ENCODE measurements at places on chromosomes 12 and 14.

GRCh38 chr12:6285063-6285477 lies 25.4 kb upstream of the PLEKHG6 start:
- DNase-seq: peak; percentile 50

- DNase-seq: no peak
These were observed 16.9 kb upstream of the PPP4R4 start for GRCh38 chr14:94157197-94157596.

DNA sequence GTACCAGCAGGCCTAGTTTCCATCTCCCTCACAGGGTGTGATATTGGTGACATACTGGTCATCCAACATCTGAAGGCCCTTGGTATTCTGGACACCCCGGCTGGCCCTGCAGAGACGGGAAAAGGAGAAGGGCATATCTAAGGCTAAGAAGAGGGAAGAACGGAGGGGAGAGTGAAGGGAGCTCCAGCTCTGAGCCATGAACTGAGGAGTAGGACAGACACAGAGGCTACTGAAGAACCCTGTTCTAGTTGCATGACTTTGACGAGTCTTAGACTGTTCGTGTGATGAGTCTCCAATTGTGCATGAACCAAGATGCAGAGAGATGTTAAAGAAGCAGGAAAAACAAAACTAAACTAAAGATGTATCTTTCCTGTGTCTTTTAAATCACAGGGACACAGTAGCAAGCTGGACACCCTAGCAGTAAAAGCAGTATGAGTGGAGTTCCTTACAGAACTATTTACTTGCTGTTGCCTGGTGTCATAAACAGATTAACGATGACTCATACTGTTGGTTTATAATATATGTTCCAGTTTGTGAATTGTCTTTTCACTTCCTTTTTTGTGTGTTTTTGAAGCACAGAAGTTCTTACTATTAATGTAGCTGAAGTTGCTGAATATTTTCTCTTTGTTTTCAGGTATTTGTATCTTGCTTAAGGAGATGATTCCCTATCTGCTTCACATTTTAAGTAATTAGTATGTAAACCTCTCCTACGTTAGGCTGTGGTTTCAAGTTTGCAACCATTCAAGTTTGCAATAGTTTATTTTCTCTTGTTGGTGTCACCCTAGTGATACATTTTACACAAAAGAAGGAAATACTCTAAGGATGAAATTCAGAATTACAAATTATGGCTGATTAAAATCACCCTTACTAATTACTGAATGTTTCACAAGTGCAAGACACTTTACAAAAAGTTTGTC lies 15.7 kb downstream of the FAR2 start:
- no peak for DNase-seq

DNA sequence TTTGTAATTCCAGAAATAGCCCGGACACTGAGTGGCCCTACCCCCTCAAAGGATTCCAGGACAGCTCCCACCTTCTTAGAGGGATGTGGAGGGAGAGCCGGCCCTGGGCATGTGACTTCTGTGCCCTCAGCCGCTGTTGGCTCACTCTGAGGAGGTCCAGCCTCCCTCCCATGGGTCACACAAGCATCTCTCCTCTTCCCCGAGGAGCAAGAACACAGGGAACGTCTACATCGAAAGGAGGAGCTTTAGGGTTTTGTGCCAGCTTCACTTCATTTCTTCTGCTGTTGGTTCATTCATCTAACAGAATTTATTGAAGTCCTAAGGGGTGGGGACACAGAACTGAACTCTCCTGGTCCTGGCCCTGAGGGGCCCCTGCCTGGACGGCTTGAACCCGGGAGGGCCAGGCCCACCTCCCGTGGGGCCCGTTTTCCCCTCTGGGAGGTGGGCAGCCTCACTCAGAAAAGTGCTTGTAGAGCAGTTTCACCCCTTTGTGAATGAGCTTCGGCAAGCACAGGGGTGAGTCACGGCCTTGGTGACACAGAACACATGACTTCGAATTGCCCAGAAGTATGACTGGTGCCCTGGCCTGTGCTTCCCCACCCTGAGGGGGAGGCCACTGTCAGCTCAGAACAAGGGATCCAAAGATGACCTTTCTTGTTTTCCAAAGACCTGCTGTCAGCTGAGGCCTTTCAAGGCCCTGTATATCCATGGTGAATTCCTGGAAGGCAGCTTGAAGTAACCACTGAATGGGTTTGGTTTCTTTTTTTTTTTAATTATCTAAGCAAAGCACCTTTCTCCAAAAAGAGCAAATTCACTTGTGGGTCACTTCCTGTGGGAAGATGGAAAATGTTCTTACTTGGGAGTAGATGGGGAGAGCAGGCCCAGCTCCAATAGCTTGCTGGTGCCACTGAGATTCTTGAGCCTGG lies 39.2 kb downstream of the NFKBIA start:
- DNase-seq: peak; percentile 22

- DNase-seq: no peak
These were observed 254.0 kb downstream of the ANO6 start for GRCh38 chr12:45469902-45470301.

DNA sequence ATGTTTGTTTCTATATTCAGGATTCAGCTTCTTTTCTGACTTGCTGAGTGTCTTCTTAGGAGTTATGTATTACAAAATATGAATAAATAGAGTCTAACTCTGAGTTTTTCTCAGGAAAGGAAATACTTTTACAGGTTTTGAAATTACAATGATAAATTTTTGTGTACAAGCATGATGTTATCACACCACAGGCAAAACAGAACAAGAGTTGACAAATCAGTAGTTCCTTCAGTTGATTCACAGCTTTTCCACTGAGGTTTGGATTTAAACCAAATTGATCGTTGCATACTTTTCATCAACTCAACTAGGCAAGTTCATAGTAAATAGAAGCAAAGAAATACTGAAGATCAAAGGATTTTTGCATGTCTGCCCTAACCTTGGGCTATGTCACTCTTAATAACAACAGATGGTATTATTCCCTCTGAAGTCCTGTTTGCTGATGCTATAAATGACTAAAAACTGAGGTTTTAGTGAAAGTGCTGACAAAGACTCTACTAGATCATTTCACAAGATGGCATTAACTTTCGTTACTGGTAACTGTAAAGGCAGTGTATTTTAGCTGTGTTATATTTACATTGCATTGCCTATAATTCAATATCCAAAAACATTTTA lies 520.2 kb downstream of the FLRT2 start:
- DNase-seq: no peak

GRCh38 chr14:71497645-71498086 lies 434.6 kb upstream of the RGS6 start:
- DNase-seq: no peak

- DNase-seq: no peak
These were observed 405.8 kb downstream of the MED13L start for GRCh38 chr12:115871714-115872113.

GRCh38 chr12:124694846-124695497 lies 127.6 kb upstream of the NCOR2 start:
- no peak for DNase-seq

- DNase-seq: no peak
These were observed 93.6 kb downstream of the PHETA1 start for GRCh38 chr12:111275308-111275707.

- DNase-seq: no peak
These were observed 324.1 kb downstream of the FLRT2 start for GRCh38 chr14:85853996-85854526.

DNA sequence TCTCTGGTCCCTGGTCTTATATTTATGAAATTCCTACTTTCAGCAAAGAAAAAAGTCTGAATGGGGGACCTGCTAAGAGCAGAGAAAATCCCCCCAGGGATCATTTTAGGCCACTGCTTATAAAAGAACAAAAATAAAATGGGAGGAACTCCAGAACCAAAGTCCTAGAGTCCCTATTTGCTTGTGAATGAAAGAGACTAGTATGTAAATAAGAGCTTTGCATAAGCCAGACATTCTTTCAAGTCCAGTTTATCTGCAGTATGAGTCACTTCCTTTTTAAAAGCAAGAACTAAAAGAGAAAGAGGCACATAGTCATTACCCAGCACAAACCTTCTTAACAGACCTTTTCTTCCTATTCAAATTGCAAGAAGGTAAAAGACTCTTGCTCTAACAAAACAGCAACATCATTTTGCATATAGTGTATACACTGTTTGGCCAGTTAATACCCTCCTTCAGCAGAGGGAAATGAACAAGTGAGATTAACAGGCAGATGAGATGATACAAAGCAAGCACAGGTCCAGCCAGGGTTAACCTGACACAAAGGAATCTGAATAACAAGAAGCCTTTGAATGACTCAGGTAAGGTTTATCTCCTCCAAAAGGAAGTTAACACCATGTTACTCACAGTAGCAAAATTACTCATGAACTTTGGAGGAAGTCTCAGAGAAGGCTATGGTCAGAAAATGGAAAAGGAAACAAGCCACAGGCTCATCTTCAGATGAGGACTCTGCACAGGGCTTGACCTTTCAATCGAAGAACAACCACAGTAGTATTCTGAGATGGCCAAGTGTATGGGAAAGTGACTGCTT lies 87.3 kb downstream of the PHLDA1 start:
- DNase-seq: no peak

DNA sequence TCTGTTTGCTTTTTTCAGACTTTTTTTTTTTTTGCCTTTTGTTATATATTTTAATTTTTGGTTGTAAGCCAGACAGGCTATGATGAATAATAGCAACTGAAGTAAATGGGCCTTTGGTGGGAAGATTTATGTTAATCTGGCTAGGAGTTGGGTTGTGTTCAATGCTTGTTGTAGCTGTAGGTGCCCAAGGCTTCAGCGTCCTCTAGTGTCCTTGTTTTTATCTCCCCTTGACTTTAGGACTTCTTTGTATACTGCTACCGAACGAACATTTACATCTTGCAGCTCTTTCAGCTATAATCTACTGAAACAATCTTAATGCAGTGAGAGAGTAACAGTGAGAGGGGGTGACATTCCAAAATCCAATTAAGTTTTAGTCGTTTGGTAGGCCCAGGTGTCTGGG lies 848.4 kb upstream of the FBXO33 start:
- DNase-seq: no peak

GRCh38 chr12:24738441-24738840 lies 210.5 kb downstream of the BCAT1 start:
- no peak for DNase-seq

GRCh38 chr14:33567023-33567728 lies 383.7 kb downstream of the EGLN3 start:
- DNase-seq: no peak

GRCh38 chr14:92415969-92416368 lies 93.0 kb downstream of the SLC24A4 start:
- DNase-seq: no peak

GRCh38 chr12:15592934-15593333 lies 196.3 kb downstream of the EPS8 start:
- DNase-seq: no peak

DNA sequence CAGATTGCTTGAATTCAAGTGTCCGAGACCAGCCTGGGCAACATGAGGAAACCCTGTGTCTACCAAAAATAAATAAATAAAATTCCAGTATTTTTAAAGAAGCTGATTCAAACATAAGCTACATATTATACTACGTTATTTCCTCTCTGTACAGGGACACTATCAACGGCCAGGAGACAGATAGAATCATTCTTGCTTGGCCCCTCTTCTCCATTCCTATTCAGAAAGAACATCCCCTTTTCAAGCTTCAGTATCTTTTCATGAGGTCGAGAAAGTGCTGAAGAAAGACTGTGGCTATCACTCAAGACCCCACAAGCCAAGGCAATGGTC lies 314 bp upstream of the DHRS7 start:
- DNase-seq: no peak

- no peak for DNase-seq
These were observed 140.6 kb upstream of the MAP1LC3B2 start for GRCh38 chr12:116418551-116418950.

- no peak for DNase-seq
These were observed 139.0 kb downstream of the TMEM121 start for GRCh38 chr14:105665247-105665950.

DNA sequence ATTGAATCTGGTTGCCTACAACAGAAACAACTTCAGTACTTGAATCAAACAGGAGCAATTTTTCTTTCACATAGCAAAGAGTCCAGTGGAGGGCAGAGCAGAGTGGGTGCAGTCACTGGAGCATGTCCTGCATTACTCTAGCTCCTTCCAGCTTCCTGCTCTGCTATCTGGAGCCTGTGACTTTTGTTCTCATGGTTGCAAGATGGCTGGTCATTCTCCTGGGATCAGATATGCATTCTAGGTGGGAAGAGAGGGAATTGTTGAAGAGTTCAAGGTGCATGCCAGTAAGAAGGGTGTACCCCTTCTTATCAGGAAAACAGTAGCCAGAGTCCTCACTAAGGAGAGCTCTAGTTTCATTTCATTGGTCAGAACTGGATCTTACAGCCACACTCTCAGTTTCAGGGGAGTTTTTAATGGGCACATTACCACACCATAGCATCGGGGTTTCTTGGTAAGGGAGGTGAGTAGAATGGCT lies 8.0 kb downstream of the IFT43 start:
- no peak for DNase-seq

DNA sequence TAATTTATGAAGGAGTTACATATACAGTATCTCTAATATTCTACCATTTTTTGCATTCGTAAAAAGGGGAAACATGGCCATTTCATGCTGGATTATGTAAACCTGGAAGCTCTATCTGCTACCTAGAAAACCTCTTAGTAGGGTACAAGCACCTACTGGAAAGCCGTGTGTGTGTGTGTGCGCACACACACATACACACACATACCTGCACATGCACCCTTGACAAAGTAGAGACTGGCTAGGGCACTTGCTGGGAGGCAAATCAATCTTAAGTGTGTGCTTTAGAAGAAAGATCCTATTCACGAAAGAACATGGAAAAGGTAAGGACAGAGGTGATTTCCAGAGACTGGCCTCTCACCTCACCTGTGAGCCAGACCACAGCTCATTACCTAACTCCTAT lies 190.8 kb downstream of the SLC5A8 start:
- no peak for DNase-seq

DNA sequence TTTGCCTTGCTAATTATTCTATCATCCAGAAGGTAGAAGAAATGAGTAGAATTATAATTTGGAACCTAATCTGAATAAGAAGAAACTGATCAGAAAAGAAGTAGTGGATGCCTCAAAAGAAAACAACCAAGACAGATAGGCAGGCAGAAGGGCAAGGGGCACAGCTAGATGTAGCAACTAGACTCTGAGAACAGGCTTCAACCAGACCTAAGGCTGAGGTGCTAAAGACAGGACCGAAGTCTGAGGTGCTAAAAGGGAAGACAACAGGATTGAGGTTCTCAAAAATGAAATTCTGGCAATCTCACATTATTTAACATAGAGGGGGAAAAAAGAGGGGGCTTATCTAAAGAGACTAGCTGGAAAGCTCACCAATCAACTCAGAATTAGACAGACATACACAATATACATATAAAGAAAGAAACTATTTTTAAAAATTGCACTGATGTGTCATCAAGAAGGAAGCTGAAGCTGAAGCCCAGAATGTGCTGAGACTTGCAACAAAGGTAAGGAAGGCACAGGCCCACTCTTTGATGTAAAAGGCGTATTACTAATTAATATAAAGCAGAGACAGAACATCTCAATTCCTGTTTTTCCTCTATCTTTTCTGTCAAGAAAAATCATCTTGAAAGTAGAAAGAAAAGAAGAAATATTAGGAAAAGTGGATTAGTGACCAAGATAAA lies 43.8 kb upstream of the CSRNP2 start:
- no peak for DNase-seq

DNA sequence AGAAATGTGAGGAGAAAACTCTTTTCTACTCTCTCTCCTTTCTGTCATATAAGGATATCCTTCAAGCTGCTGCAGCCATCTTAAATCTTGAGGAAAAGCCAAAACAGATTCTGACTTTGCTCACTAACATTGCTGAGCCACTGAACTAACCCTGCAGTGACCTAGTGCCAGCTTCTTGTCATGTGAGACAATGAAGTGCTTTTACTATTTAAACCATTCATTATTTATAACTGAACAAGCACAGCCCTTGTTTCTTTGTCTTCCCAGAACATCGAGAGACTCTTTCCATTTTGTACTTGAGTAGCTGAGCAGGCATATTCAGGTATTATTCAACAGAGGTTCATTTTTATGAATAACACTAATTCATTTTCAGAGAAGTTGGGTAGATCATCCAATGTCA lies 455.0 kb upstream of the TMPO start:
- no peak for DNase-seq
